ENCODE measurements at places on chromosomes 13 and 19.

DNA sequence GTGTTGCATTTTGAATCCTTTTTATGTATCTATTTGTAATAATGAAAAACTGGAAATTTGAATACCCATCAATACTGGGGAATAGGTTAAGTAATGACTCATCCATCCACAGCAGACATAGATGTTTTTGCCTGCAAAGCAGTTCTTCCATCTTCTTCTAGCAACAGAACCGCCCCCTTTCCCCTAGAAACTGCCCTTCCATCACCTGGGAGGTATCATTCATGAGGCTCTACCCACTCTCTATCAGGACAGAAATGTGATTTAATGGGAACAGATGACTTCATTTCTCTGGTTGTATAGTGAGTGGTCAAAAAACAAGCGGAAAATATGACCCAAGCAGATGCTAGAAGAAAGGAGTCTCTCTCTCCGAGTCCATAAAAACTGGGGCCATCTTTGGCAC, 532.8 kb downstream of the UQCRFS1 start:
- no peak for DNase-seq

- DNase-seq = no peak
Observed at GRCh38 chr19:13002166-13002898, 7.1 kb downstream of the NFIX start.

DNA sequence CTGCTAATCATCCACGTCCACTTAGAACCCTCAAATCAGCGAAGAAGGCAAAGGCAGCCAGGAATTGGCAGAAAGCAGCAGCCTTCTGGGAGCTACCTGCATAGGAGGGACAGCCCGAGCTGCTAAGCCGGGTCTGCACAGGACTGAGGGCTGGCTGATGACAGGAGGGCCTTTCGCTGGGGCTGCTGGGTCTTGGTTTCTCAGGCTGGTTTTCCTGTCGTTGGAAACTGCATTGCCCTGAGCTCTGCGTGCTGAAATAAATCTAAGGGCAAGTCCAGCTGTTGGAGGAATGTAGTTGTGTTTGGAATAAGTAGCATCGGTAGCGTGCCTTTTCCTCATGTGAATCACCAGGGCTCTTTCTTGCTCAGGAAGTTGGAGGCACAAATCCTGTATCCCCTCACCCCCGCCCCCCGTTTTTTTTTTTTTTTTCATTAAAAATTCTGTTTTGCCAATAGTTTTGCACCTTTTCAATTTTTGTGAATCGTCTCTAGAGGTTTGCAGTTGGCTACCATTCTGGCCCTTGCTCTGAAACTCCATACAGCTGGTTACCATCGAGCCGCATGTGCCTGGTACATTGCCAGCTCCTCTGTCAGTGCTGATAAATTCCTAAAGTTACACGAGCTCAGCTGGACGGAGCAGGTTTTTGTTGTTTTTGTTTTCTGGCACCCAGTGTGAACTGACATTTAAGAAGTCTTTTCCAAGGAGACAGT, 193.9 kb upstream of the RNF113B start:
- no peak for DNase-seq

DNA sequence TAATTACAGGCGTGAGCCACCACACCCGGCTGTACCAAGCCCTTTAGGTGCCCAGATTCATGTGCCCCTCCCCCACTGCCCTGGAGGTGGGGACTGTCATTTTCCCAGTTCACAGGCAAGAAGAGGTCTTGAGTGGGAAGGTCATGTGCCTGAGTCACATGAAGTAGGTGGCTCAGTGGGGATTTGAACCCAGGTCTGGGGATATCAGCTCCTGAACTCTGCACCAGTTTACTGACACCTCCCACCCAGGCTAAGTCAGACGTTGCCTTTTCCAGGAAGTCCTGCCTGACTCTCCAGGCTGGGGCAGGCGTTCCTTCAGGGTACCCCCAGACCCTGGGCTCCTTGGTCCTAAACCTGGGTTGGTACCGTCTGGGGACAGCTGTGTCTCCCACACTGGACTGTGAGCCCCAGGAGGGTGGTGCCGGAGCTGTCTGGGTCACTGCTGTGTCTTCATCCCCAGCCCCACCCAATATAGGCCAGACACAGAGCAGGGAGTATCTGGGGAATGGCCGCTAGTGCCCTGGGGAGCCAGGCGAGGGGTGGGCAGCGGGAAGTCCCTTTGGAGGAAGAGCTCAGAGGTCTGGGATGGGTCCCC, 8.6 kb downstream of the VASP start:
- DNase-seq = no peak

- no peak for DNase-seq
Observed at GRCh38 chr13:36841391-36841790, 22.4 kb downstream of the RFXAP start.

- no peak for DNase-seq
Observed at GRCh38 chr19:43966079-43966694, 15.2 kb downstream of the ZNF221 start.

DNA sequence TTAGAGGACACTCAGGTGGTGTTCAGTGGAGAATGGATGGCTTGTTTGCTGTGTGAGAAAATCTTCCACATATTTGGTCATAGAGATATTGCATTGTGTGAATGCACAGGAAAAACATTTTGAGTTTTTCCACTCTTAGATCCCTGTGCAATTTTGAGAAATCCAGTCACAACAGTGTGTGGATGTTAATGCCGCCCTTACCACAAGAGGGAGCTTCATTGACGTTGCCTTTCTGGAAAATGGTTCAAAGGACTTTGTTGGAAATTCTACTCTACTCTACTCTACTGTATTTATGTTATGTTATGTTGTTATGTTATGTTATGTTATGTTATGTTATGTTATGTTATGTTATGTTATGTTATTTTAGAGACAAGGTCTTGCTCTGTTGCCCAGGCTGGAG, 13.4 kb downstream of the ZNF20 start:
- DNase-seq = no peak

GRCh38 chr19:24029941-24030636, 56.9 kb upstream of the ZNF254 start:
- no peak for DNase-seq
